Fibroblast of upper back skin (primary cell): ENCODE measurements at places on chromosomes 2 and 18.

DNA sequence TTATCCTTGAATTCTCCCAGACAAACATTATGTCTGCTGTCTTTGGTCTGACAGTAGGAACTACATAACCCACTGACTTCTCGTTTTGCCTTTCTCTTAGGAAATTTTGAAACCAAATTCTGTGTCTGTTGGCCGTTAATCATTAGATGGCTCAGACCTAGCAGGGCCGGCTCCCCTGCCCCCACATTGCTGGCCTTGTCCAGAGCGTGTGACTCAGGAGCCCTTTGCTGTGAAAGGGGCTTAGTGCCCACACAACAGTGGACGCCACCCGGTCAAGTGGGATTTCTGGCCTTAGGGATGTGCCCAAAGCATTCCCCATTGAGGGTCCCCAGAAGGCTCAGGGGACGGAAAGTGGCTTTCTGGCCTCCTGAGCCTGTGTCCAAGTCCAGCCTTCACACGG is 137.5 kb downstream of the CTIF start:
- no peak for DNase-seq

DNA sequence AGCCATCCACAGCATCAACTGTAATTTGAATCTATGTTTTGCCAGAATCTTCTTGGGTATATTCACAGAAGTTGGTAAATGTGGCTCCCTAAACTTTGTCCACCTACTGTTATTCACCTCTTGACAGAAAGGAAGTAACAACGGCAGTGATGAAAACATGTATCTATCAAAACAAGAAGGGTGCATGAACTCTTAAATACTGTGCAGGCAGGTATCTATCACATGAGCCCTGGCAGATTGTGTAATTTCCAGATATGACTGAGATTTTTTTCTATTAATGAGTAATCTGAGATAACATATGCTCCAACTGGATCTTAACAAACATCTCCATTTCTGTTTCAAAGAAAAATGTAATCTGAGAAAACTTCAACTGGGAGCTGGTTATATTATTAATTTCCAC is 36.6 kb downstream of the SFT2D3 start:
- no peak for DNase-seq

GRCh38 chr2:76491503-76491902 is 780.8 kb upstream of the GCFC2 start:
- no peak for DNase-seq

DNA sequence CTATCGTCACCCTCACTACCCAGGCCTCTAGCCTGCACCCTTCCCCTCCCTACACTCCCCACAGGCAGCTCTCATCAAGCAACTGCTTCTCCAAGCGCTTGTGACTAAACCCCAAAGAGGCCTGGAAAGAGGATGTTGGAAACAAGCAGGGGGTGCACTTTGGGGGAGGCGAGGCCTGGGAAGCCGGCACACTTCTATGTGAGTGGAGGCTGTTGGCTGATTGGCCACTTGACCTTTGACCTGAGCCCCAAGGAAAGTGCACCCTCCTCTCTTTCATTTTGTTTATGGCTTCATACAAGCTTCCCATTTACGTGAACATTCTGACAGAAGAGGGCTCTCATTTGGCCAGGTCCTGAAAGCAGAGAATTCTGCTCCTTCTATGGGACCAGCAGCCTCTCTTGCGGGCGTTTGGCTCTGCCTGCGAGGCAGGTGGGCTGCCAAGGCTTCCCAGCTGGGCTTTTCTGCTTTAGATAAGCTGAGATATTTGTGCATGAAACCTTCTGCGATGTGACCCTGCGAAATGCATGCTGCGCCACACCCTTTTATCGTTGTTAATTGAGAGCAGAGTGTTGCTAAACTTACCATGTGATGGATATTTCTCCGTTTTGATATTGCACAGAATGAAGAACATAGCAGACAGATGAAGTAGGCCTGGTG is 134.8 kb upstream of the NCK2 start:
- no peak for DNase-seq

GRCh38 chr2:226446406-226447001 is 353.1 kb downstream of the IRS1 start:
- peak; percentile 76 for DNase-seq

DNA sequence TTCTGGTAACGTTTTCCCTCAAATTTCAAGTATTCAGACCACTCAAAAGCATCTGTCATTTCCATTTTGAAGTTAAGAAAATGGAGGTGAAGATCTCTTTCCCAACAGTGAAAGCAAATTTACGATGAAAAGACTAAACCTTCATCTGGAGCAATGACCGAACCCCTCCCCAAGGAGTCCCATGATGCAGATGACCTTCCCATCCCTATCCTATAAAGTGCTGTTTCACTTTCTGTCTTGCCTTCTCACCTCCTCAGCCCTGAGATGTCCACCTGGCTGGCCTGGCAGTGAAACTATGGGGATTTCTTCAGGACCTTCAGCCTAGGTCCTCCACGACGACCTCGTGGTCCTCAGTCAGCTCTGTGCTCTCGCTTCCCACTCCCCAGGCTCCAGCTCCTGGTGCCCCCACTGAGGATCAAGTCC is 925 bp upstream of the NPC1 start:
- DNase-seq, result no peak

DNA sequence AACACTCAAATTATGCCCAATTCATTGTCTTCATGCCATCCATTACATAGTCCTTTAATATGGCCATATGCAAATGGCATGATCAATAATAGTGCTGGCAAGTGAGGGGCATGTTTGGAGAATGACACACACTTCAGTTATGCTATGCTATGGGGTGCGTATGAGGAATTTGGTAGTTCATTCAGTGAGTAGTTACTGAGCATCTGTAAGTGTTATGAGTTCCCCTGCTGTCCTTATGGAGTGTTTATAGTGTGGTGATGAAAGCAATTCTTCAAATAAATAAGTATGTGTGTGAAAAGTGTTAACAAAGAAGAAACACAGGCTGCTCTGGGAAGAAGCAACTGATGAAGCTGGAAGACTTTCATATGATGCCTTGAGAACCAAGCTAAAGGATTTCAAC is 383.7 kb upstream of the SLC14A2 start:
- peak; percentile 77 for DNase-seq
